ENCODE measurements at places on chromosomes 1 and 21.

DNA sequence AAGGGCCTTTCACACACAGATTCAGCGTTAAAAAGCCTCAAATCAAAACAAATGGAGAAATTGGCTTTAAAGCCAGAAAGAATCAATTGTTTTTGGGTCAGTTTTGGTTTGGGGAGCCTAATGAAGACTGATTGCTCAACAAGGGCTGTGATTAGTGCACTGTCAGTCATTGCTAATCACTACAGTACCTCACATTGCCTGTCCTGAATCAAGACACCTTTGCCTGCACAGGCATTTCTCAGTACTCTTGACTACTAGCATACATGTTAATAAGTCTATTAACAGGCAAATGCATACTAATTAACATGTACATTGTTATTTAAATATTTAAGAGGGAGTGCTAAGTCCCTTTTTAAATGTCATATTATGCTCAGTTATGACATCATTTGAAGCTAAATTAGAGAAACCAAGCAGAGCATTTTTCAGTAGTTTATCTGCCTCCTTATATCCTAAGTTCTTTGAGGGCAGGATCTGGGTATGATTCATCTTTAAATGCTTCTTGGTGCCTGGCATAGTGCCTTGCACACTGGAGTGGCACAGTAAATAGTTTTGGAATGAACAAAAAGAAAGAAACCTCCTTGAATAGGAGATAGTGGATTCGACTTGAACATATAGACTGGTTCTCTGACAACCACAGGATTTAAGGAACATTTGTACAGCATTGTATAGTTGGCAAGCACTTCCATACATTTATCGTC, 25.8 kb upstream of the CCN1 start:
- no peak for DNase-seq

DNA sequence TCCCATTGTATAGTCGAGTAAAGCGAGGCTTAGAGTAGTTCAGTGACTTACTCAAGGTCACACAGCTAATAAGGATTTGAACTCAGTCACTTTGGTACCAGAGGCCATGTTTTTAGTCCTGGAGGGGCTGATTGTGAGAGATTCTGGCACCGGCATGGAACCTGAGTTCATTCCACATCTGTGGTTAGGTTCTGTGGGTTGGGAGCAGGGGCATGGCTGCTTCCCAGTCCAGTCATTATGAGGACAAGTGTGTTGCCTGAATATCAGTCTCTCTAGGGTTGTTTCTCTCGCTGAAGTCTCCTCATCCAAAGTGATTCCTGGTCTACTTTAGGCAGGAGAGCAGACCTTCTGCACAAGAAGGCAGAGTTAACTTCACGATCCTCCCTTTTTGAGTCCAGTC, 90.6 kb downstream of the C1orf94 start:
- no peak for DNase-seq

GRCh38 chr1:185598332-185598731, 135.9 kb upstream of the HMCN1 start:
- no peak for DNase-seq

DNA sequence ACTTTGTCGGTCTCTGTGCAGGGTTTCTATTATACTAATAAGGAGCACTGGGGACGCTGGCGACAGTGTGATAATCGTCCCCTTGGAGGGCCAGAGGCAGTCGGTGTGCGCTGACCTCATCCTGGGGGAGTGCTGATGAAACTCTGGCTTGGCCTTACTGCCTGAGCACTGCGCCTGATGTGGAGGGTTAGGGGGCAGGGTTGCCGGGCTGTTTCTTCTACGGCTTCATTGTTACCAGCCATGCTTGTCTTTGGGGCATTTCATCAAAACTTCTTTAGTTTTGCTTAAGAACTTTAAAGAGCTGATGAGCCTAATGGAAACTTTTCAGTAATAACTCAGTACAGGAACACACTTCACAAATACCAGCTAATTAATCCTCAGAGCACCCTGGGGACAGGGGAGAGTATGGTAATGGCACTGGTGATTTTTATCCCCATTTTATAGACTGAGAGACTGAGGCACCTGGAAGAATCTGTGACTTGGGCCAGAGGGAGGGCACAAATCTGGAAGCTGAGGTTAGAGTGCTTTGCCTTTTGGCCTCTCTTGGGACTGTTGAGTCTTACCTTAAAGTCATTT, 81.8 kb downstream of the PEX14 start:
- DNase-seq: no peak

GRCh38 chr1:24567792-24568388, 12.0 kb downstream of the NCMAP start:
- DNase-seq: no peak

DNA sequence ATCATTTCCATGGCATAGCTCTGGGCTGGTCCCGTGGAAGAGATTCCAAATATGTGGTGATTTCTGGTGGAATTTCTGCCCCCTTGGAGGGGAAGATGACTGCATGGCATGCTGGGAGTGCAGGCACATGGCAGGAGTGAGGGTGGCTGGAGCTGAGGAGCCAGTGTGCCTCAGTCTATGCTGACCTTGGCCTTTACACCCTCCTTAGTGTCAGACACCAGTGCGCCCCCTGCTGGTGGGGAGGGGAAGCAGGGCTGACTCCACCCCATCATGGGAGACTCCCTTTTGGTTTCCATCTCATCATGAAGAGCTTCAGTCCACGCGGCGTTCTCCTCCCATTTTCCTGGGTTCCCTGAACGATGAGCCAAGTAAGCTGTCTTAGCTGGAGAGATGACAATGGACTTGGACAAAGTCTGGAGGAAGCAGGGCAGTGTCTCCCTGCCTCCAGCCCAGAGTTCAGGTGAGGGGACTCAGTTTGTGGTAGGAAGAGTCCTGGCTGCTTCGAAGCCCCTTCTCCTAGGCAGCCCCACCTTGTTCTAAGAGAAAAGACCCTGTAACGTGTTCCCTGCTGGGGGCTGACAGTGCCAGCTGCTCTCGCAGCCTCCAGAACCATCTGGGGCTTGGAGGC, 10.3 kb downstream of the ALX3 start:
- peak; percentile 48 for DNase-seq

- no peak for DNase-seq
These were observed 49.5 kb downstream of the OLFML2B start for GRCh38 chr1:161973924-161974845.

DNA sequence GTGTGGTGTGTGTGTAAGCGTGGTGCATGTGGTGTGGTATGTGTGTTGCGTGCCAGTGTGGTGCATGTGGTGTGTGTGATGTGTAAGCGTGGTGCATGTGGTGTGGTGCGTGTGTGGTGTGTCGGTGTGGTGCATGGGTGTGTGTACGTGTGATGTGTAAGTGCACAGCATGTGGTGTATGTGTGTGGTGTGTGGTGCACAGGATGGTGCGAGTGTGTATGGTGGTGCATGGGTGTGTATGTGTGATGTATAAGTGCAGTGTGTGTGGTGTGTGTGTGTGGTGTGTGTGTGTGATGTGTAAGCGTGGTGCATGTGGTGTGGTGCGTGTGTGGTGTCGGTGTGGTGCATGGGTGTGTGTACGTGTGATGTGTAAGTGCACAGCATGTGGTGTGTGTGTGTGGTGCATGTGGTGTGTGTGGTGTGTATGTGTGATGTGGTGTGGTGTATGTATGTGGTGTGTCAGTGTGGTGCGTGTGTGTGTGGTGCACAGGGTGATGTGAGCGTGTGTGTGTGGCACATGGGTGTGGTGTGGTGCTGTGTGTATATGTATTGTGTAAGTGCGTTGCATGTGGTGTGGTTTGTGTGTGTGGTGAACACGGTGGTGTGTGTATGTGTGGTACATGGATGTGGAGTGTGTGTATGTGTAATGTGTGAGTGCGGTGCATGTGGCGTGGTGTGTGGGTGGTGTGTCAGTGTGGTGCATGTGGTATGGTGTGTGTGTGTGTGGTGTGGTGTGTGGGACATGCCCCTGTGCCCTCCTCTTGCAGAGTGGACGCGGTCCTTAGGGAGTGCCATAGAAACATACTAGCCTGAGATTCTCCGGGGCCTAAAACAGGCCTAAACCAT, 1.1 kb upstream of the C2CD2 start:
- DNase-seq: no peak

DNA sequence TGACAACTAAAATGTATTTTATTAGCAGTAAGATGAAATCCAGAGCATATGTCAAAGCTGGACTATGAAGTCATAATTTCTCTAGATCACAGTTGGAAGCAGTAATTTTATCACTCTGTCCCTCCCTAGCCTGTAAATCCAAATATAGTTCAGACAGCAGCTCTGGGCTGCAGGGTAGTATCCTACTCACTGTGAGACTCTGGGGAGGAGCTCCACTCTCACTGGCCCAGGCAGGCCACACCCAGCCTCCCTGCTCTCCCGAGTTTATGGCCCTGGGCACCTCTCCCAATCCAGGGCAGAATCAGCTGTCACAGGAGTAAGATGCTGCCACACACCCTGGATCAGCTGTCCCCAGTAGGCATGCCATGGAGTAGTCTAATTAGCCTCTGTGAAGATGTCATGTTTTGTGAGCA, 131.1 kb downstream of the HLCS start:
- no peak for DNase-seq

DNA sequence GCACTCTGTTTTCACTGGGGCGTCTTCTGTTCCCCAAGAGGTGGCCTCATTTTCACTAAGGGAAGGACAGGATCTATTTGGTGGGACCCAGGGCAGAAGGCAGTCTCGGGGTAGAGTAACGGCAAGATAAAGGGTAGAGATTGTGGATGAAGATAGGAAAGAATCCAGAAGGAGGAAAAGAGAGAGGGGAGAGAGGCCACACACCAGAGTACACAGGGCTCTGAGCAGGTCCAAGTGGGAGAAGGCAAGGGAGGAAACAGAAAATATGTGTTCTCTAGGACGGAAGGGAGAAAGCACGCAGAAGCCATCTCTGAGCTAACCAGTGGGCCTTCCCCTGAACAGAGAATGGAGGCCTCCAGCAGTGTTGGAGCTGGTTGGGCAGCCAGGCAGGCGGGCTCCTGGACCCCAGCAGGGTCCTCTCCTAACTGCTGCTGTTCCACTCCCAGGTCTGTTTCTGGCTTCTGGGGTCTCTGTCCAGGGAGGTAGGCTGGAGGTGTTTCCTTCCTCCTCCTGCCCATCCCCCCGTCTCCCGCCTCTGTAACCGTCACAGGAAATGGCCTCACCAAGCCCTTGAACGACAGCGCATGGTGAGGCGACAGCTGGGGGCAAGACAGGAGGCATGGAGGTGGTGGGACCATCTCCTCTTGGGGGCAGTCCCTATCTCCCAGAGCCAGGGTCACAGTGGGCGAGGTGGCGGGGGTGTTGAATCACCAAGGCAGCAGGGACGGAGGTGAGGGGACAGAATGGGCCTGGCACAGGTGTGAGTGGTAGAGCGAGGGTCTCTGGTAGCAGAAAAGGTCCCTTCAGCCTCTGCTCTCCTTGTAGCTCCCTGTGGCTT, 649 bp downstream of the PTPN7 start:
- DNase-seq: peak; percentile 54

DNA sequence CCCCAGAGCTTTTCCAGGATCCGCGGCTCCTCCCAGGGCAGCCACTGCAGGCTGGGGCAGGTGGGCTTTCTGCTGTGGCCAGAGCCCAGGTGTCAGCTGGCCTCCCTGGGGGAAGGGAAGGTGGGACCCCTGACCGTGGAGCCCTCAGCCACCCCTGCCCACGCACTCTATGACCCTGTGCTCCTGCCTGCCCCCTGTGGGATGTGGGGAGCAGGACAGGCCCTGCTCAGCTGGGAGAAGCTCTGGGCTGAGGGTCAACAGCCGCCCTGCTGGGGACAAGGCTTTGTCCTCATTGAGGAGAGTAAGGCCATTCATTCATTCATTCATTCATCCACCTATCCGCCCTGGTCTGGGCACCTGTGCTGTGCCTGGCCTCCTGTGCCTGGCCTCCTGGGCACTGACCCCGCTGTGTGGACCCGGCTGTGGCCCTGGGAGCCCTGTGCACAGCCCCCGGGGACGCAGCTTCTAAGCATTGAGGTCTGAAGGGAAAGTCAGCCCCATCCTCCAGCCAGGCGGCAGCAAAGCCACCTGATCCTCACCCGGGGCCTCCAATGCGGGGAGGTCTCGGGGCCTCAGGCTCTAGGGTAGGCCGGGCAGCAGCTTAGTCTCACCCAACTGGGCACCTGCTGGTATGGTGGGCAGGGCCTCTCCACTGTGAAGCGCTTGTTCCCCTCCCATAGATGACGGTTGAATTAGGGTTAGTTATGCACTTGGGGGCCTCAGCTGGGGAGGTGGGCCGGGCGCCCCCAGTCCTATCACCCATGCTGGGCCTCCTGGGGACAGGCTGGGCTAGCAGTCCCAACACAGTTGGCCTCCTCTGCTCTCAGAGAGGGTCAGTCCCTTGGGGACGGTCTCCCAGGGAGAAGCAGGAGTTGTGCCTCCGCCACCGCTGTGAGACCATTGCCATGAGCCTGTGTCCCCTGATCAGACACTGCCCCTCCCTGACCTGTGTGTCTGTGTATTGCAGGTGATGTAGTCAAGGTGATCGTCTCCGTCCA, 6.0 kb downstream of the TNFRSF14 start:
- no peak for DNase-seq

DNA sequence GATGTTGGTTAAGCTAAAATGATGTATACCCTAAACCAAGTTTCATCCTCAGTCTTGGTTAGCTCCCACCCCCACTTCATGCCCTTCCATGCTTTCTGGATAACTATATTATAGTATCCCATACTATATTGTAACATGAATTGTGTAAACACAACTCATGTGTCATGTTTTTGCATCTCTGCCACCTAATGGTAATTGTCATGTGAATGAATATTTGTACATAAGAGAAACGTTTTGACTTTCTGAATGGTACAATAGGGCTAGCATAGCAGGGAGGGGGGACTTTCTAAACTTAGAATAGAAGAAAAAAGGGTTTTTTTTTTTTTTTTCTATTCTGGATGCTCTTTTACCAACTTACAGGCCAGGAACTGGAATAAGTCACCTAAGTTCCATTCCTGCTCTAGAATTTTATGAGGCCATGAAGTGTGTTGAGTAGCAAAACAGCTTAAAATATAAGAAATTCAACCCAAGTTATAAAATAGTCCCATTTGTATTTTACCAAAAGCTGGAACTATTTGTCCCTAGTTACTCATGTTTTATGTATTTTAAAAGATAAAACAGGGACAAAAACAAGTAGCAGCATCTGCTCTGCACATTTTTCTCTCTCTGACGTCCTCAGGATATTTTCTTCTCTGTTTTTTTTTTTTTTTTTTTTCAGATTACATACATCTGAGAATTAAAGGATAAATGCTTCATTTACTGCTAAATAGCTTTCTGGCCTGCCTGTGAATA, 77.4 kb downstream of the HLX start:
- DNase-seq: no peak
